ENCODE measurements at places on chromosomes 11 and 22.

GRCh38 chr11:112931703-112932102 is 29.5 kb upstream of the NCAM1 start:
- DNase-seq, result no peak

DNA sequence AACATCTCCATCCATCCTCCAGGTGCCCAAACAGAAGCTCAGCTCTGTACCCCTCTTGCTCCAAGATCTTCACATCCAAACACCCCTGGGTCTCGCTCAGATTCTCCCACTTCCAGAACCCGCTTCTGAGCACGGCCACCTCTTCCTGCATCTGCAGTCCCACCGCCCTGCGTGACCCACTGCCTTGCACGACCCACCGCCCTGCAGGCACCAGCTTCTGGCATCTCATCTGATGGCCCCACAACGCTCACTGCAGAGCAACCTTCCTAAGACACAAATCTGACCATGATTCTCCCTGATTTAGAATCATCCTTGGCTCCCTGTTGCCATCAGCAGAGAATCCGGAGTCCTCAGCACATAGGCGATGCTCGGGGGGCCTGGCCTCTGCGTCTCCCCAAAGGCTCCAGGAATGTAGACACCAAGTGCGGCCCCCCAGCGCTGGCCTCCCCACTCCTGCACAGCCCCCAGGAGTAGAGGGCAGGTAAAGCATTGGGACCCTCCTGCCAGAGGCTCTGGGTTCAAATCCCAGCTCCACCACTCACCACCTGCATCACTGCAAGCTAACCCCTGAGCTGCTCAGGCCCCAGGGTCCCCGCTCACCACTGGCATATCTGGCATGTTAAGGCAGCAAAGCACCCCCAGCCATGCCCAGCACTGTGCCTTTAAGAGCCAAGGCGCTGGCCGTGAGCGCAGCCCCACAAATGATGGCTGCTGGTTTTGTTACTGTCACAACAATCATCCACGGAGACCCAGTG is 459.3 kb downstream of the BRD1 start:
- DNase-seq, result no peak

- DNase-seq, result no peak
Measured at GRCh38 chr11:84965484-84965883, 661.7 kb downstream of the DLG2 start.

DNA sequence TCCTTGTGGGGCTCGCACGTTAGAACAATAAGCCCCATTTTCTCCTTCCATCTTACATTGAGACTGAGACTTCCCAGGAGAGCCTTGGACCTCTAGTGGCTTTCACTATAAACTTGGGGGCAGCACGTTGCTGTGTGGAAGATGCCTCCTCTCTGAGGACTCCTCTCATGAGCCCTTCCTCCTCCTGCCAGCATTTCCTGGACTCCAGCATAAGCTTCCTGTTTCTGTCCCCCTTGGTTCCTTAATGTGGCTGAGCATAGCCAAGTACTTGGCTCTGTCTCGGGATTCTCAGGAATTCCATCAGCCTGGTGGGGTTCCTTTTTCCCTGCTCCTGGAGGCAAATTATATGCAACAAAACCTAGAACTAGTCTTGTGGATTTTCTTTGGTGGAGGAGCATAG is 38.8 kb upstream of the UBASH3B start:
- DNase-seq, result no peak

- no peak for DNase-seq
Measured at GRCh38 chr11:110262072-110262403, 34.4 kb downstream of the RDX start.

GRCh38 chr11:110786226-110786902 is 74.1 kb upstream of the ARHGAP20 start:
- no peak for DNase-seq

GRCh38 chr11:129861702-129862522 is 33.5 kb downstream of the NFRKB start:
- DNase-seq, result no peak

DNA sequence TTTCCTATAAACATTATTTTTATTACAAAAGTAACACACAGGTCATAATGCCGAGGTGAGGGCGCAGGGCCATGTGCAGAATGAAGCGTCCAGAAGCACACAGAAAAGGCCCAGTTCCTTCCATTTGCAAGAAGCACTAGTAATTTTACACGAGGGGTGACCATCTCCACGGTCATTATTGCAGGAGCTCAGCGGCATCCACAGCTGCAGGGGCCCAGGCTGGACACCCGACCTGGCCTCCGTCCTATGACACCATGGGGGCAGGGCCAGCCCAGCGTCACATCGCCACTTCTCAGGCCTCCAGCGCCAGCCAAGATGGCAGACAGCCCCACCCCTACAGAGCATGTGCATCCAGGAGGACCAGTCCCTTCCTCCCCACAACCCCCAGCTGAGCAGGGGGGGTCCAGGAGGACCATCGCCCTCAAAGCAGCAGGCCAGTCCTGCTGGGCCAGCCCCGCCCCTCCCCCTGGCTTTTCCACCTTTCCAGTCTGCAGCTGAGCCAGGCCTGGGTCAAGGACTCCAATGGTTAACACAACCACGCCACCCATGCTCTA is 3.5 kb downstream of the IGF2 start:
- DNase-seq, result no peak

- no peak for DNase-seq
Measured at GRCh38 chr22:42357634-42358296, 74.4 kb downstream of the NFAM1 start.

- no peak for DNase-seq
Measured at GRCh38 chr11:121422675-121423074, 29.4 kb upstream of the SORL1 start.

DNA sequence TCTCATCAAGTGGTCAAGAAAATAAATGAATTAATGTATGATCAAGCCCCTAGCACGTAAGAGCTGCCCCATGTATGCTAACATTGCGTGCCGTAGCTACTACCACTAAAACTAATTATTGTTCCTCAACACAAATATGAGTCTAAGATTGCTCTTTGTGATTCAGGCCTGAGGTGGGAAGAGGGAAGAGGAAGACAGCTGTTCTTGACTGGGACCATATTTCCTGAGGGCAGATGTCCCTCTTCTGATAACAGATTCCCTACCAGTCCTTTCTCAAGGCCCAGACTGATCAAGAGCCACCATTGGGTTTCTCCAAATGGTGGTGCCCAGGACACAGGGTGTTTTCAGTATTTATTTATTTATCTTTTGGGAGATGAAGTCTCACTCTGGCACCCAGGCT is 87.2 kb upstream of the CADM1 start:
- no peak for DNase-seq

DNA sequence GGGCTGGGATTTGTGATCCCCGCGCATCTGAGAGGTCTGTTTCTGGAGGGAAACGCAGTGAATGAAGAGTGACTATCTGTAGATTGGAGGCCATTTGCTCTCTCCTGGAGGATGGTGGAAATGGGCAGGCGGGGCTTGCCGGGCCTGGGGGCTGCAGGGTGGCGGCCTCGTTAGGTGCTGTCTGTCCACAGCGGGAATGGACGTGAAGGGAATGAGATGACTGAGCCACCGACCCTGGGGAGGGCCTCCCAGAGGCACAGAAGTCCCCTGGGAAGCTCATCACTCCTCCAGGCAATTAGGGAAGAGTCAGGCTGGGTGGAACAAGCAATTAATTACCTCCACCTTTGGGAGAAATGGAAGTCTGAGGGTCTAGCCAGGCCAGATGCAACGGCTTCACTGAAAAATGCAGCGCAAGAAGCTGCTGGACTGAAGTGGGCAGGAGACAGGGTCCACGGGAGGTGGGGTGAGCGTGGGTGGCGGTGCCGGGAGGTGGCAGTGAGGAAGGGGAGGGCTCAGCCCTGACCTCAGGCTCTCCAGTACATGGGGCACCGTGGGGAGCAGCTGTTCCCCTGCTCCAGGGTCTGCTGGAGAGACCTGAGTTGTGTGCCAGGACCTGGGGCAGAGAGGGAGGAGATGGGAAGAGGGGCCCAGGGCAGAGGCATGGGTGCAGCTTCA is 524.5 kb downstream of the BRD1 start:
- DNase-seq, result no peak

DNA sequence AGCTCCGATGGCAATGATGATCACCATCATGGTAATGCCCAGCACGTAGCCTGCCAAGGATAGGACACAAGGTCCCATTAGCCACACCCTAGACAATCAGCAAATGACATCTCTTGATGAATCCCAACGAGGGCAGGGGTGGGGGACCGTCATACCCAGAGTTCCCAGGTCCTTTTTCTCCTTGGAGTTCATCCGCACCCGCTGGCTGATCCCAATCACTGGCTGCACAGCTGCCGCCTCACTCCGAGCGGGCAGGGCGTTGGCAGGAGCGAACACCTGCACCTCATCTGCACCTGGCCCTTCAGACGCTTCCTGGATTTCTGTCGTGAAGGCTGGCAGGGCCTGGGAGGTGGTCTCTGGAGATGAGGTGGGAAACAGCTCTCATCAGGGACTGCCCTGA is 2.9 kb downstream of the PIK3IP1 start:
- DNase-seq, result no peak

DNA sequence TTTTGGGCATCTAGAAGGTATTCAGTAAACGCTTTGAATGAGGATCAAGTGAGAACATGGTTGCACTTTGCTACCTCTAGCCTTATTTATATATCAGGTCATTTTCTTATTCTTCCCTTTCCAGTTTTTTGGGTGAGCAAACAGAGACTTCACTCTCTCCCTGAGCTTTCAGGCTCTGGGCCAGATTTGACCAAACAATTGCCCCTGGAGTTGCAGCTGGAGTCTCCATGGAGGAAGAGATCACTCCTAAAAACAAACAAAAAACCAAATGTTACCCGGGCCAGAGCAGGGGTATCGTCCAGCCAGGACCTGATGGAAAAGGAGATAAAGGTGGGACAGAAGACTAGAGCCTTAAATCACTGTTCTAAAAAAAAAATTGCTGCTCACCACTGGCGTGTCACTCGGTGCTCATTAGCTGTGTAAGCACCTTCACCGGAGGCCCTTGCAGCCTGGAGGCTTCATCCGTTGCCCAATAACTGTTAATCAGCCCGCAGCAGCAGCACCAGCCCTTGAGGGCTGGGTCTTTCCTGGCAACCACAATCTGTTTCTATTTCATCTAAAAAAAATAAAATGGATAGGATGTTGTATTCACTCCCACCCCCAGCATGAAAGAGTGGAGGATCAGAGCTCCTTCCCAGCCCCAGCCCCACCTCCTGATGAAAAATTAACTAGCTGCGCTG is 125.0 kb downstream of the PKNOX2 start:
- DNase-seq, result no peak

GRCh38 chr11:64267207-64267945 is 16.0 kb downstream of the PLCB3 start:
- no peak for DNase-seq

- no peak for DNase-seq
Measured at GRCh38 chr11:20059587-20060021, 100.7 kb downstream of the DBX1 start.

GRCh38 chr11:44601471-44602370 is 36.3 kb downstream of the CD82 start:
- no peak for DNase-seq

Data from GF-D8 (cell line).